ENCODE measurements at places on chromosomes 3 and 15.

DNA sequence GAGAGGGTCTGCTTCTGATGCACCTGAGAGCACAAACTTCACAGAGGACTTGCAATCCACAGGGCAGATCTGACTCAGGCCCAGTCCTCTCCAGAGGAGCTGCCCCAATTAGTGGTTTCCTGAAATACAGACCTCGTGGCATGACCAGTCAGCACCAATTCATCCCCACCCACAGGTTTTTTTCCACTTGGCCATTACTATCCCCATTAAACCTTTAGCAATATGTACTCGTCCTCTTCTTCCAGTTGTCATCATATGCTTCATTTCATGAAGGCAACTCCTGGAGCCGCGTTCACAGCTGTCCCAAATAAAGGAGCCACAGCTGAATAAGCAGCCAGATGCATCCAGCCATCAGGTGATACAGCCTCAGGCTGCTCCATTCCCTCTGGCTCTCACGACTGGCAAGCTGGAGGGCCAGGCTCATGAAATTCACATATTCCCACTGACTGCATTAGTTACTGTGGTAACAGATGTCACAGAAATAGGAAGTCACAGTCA lies 163.1 kb downstream of the FMN1 start:
- no peak for DNase-seq

GRCh38 chr3:30986551-30986950 lies 92.1 kb upstream of the GADL1 start:
- no peak for DNase-seq

GRCh38 chr3:707041-707440 lies 385.8 kb upstream of the CNTN6 start:
- DNase-seq = no peak

GRCh38 chr3:65946438-65946837 lies 92.3 kb downstream of the MAGI1 start:
- no peak for DNase-seq

DNA sequence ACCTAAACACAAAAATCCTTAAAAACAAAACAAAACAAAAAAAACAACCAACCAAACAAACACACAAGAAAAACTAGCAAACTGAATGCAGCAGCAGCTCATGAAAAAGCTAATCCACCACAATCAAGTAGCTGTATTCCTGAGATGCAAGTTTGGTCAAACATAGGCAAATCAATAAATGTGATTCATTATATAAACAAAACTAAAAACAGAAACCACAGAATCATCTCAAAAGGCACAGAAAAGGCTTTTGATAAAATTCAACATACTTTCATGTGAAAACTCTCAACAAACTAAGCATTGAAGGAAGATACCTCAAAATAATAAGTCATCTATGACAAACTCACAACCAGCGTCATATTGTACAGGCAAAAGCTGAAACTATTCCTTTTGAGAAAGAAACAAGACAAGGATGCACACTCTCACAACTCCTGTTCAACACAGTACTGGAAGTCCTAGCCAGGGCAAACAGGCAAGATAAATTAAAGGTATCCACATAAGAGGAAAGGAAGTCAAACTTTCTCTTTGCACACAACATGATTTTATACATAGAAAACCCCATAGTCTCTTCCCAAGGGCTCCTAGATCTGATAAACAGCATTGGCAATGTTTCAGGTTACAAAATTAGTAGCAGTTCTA lies 495.1 kb upstream of the SGO1 start:
- no peak for DNase-seq

DNA sequence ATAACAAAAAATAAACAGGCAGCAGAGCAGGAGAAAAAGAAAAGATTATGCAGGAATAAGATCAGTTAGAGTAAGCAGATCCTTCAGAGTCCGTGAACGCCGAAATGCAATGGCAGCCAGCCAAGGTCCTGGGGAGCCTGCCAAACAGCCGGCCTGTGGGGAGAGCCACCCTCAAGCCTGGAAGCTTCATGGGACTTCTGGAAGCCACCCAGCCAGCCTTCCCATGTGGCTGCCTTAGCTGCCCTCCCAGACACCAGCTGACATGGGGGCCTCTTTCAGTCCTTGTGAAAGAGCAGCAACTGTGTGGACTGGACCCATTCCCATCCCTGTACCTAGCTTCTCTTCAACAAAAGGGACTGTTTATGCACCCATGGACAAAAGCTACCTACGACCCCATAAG lies 64.9 kb upstream of the RAD18 start:
- DNase-seq = no peak

GRCh38 chr3:99505646-99506269 lies 132.6 kb upstream of the COL8A1 start:
- DNase-seq = peak; percentile 3

- DNase-seq = no peak
Measured at GRCh38 chr15:62841891-62842559, 200.5 kb upstream of the TPM1 start.

GRCh38 chr3:120563356-120564022 lies 32.6 kb upstream of the NDUFB4 start:
- no peak for DNase-seq

DNA sequence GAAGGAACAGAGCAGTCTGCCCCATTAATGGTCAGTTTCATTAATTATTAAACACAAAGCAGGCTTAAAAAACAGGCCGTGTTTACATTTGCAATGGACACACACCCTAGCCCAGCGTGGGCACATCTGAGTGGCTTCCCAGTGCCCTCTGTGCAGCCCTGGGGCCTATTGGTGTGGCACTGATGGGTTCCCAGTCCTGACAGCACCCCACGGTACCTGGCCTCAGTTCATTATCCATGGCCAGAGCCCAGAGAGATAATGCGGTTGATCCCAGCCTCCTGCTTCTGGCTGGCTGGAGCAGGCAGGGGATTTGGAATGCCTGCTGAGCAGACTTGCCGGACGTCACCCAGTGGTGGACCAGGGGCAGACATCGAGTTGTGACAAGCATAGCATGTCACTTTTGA lies 110.5 kb upstream of the ABHD17C start:
- no peak for DNase-seq

GRCh38 chr3:99393961-99394360 lies 244.4 kb upstream of the COL8A1 start:
- DNase-seq = no peak

GRCh38 chr3:49745986-49746385 lies 22.2 kb upstream of the GMPPB start:
- DNase-seq = no peak

- DNase-seq = no peak
Measured at GRCh38 chr15:67051088-67052045, 14.0 kb upstream of the SMAD3 start.

DNA sequence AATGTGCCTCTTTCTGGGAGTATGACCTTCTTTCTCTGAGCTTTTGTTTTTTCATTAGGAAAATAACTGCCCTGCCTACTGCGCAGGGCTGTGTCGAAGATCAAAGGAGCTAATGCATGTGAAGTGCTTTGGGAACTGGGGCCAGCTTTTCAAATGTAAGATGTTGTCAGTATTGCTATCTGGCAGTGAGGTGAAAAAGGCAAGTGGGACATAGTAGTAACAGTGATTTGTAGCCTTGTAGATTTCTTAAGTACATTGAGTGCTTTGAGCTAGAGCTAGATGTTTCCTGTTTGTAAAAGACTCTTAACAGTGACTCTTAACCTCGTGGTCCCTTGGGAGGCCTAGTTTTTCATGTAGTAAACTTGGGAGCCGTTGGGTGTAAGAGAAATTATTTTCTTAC lies 126.5 kb downstream of the ECT2 start:
- DNase-seq = no peak

DNA sequence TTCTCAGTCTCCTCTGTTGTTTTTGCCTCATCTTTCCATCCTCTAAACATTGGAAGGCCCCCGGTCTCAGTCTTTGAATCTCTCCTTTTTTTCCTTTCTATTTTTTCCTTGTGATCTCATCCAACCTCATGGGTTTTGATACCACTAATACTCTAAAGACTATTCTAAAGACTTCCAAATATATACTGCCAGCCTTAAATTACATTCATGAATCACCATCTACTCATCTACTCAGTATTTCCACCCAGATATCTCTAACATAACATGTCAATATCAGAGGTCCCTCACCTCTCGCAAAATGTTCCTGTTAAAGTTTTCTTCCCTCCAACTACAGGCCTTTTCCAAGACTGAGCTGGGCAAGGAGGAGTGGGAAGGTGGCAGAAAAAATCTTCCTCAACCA lies 282.5 kb upstream of the TTC14 start:
- DNase-seq = no peak

DNA sequence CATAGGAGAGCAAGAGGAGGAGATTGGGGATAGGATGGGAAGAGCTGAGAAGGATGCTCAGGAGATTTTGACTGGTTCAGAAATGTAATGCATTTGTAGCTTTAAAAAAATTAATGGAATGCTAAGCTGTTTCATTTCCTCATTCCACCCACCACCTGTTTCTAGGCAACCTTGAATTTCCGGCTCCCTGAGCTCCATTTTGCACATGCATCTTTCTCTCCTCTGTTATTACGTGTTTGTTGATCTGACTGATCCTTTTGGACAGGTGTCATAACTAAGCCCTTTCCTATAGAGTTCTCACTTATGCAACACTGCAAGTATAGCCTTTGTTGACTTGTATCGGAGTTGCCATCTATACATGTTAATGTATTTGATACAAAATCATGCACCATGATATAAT lies 4.3 kb downstream of the TMPRSS7 start:
- no peak for DNase-seq

DNA sequence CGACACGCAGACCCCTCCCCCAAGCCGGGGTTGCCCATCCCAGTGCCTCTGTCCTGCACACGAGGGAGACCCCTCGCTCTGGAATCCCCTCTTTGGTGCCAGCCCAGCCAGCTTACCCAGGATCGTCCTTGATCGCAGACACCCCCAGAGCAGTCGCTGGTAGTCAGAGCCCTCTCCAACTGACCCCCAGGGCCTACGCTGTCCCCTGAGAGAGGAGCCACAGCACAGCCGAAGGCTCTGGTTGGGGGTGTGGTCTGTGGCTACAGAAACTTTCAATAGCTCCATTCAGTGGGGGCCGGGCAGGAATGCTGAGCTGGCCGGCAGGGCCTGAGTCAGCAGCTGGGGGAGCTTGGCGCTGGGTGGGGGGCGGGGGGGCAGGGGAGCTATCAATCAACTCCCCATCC lies at the start of gene LCTL:
TSS of gene LCTL (minus strand) at position 258 of the 404 bp plus-strand sequence. CDS start 633 bp downstream, outside the sequence.
- no peak for DNase-seq

DNA sequence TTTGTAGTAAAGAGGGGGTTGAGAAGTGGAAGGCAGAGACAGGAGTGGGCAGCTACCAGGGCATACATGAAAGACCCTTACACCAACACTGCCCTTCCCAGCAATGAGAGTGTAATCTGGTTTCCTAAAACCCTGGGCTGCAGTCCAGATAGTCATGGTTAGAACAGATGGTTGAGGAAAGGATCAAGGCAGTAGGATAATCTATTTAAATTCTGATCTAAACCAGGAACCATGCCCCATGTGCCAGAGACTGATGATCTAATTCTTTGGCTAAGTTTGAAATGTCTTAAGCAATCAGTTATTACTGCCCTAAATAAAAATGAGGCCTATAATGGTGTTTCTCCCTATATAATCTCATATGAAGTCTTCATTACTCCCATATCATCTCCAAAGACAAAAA lies 59.6 kb downstream of the PRTG start:
- DNase-seq = no peak

Measured in CD4-positive, alpha-beta T cell treated with Interleukin-12 subunit alpha and Interleukin-12 subunit beta, for 1 hour (primary cell).